Stimulated activated CD4-positive, alpha-beta T cell treated with anti-CD3 and anti-CD28 coated beads, Interleukin-15, amount 100 ng/mL, for 1 hour (primary cell): ENCODE measurements at places on chromosomes 7 and 10.

- no peak for DNase-seq
These were observed 3.9 kb downstream of the CARD11 start for GRCh38 chr7:3039787-3040186.

DNA sequence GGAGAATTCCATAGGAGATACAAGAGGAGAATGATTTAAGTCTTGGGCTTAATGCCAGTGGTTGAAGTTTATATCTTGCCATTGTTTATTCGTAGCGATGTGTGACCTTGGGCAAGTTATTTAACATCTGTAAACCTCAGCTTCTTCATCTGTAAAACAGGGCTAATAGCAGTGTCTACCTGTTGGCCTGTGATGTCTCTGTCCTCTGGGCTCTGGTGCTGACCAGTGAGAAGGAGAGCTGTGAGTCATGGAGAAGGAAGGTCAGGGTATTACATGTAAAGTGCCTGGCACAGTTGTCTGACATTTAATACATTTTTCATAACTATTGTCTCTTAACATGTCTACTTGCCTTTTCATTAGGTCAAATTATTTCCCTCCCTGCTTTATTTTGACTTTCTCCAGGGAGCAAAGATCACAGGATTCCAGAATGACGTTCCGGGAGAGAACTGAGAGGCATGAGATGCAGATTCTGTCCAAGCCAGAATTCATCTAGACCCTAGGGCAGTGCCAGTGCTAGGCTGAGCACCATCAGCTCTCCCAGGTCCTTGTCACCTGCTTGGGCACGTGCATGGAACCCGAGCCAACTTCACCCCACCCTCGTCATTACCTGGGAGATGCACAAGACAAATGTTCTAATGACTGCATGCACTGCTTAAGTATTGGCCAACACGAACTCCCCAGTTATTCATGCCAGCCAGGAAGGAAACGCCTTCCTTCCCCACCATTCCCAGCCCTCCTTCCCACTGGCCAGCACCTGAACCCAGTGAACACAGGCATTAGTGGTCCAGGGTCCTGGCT is 187.9 kb downstream of the DPY19L1 start:
- DNase-seq = no peak

DNA sequence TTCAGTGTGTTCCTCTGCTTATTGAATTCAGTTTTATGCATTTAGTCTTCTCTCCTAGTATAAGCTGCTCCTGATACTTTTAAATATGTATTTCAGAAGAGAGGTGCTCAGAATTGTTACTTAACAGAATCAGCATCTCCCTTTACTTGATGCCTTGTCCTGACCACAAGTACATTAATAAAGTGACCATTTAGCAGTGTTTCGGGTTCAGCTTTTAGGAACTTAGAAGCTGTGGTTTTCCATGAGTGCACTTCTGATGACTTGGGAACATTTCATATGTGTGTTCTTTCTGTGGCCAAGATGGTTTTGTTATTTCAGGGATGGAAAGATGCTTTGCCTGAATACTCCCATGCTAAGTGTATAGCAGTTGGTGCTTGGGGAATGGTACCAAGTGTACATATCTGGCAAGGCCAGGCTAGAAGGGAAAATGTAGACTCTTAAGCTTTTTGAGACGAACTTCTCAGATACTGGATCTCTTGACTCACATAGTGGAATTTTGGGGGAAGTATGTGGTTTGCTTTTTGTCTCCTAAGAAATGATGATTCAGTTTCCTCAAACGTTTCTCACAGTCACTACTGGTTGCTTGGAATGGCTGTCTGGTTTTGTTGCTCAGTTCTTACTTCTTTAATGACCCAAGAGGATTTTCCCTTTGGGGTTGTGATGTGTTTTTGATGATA is 17.2 kb downstream of the SGPL1 start:
- DNase-seq = no peak

DNA sequence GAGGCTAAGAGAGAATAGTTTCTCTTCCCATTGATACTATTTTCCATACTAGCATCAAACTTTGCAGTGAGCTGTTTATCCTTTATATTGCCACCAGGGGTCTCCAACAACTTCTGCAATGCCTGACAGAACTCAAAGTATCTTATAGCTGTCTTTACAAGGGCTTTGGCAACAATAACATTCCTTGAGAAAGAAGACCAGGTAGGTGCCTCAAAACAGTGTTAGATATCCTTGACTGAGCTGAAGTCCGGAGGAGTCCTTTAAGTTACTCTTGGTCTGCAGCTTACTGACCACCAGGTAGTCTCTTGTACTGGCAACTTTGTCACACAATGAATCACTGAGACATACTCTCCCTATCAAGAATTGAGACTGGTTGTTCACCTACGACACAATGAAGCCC is 30.0 kb upstream of the TES start:
- no peak for DNase-seq

GRCh38 chr7:44391171-44391570 is 65.8 kb upstream of the CAMK2B start:
- DNase-seq = no peak

- DNase-seq = no peak
These were observed 27.3 kb downstream of the POU6F2 start for GRCh38 chr7:39005036-39005435.

DNA sequence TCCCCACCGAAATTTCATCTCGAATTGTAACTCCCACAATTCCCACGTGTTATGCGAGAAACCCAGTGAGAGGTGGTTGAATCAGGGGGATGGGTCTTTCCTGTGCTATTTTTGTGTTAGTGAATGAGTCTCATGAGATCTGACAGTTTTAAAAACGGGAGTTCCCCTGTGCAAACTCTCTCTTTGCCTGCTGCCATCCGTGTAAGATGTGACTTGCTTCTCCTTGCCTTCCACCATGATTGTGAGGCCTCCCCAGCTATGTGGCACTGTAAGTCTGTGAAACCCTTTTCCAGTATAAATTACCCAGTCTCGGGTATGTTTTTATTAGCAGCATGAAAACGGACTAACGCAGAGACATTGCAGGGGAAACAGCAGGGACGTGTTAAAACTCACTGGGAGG is 5.3 kb upstream of the OLAH start:
- DNase-seq = no peak

- no peak for DNase-seq
These were observed 45.6 kb downstream of the BMPR1A start for GRCh38 chr10:86801995-86802394.

DNA sequence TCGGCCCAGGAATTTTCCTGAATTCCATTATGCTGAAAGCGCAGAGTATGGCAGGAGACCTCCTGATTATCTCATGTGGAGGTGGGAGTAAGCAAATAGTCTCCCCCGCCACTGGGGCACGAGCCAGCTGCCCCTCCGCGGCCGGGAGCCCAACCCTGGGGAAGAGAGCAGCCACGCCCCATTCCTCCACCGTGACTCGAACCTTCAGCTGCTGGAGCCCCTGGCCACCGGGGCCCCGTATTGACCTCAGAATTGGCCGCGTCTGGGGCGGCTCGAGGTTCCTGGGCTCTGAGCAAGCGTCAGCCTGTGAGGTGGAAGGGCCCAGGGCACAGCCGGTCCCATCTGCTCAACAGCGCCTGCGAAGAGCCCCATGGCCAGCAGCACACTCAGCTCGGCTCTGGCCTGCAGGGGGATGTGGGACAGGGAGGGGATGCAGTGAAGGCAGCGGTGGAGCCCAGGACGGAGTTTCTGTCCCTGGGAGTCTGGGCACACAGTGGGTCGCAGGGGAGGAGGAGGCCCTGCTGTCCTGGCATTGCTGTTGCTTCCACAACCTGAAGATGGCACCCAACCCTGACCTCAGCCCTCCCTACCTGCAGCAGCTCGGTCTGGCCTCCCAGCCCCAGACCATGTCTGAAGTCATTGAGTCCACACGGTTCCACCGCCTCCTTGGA is 97.8 kb downstream of the CHST15 start:
- DNase-seq = no peak

- no peak for DNase-seq
These were observed 158.6 kb downstream of the SNX13 start for GRCh38 chr7:17781491-17782215.

DNA sequence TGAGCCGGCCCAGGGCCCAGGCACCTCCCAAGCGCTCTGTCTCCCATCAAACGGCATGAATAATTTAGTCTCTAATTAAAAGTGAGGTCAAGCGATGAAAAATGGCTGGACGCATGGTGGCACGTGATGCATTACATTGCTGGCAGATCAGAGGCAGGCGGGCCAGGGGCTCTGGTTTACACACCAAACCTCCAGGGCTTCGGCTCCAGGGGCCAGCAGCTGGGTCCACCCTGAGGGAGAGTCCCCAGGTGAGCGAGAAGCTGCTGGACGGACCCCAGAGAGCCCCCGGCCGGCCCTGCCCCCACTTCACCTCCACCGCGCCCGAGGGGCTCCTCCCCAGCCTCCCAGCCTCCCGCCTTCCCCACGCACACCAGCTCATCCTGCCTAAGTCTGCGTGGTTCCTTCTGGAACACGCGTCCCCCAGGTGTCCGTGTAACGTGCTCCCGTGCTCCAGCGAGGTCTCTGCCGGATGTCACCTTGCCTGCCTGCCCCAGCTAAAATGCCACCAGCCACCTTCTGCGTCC is 23.2 kb downstream of the UNCX start:
- DNase-seq = no peak

- DNase-seq = no peak
These were observed 33.5 kb downstream of the HYCC1 start for GRCh38 chr7:22980422-22980821.

- DNase-seq = no peak
These were observed 53.6 kb upstream of the ELN start for GRCh38 chr7:73974101-73974947.

DNA sequence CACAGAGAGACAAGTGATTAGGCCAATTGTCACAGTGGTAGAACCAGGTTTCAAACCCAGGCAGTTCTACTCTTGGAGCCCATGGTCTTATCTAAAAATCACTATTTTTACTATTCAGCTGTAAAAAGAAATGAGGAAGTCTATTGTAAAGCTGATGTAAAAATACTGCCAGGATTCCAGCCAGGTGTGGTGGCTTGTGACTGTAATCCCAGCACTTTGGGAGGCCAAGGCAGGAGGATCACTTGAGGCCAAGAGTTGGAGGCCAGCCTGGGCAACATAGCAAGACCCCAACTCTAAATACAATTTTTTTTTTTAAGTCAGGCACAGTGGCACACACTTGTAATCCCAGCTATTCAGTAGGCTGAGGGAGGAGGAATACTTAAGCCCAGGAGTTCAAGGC is 40.4 kb downstream of the HIP1 start:
- DNase-seq = no peak

GRCh38 chr10:49050366-49050765 is 65.0 kb downstream of the VSTM4 start:
- DNase-seq = no peak

- no peak for DNase-seq
These were observed 92.4 kb downstream of the CTTNBP2 start for GRCh38 chr7:117780832-117781231.

- DNase-seq = no peak
These were observed 487.2 kb downstream of the RPS24 start for GRCh38 chr10:78520737-78521430.
